GM04504 (cell line): ENCODE measurements at places on chromosomes 12 and 14.
A peak's percentile ranks its signal among the peaks of the same experiment; 100 is the strongest.

GRCh38 chr12:22855456-22855855 lies 230.5 kb downstream of the ETNK1 start:
- no peak for DNase-seq

- no peak for DNase-seq
Measured at GRCh38 chr14:88003425-88003824, 1.5 kb upstream of the GPR65 start.

- no peak for DNase-seq
Measured at GRCh38 chr12:3968523-3968922, 95.3 kb upstream of the PARP11 start.

DNA sequence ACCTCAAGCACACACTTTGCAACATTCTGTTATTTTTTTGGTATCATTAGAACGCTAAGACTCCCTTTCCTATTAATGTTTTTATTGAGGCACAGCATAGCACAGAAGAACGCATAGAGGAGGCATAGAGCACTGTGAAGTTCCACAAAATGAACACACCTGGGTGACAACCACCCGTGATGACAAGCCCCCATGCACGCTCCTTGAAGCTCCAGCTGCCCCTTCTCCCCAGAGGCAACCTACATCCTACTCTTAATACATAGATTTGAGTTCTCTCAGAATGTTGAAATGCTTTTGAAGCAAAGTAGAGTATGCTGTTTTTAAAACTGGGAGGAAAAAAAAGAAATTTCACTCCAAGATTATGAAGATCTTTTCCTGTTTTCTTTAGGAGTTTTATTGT lies 55.5 kb downstream of the DYRK2 start:
- no peak for DNase-seq

DNA sequence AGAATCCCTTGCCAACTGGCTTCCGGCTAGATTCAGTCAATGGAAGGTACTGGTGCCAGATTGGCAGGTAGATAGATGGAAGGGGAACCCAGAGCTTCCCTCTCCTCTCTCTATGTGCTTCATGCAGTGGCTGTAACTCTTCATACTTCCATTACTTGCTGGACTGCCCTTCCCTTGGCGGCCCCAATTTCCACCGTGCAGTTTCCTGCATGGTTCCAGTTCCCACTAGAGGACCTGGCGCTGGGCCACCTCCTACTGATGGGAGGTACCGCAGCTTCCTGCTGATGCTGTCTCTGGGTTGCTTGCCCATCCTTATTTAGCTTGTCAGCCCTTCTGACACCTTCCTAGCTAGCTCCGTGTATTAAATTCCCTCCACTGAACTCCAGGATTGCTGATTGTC lies 226.4 kb downstream of the ANO2 start:
- DNase-seq = no peak

GRCh38 chr12:55823419-55823818 lies 5.6 kb downstream of the ORMDL2 start:
- no peak for DNase-seq

GRCh38 chr14:32104803-32105202 lies 27.7 kb downstream of the ARHGAP5 start:
- no peak for DNase-seq

- DNase-seq = no peak
Measured at GRCh38 chr12:23536293-23536692, 413.2 kb downstream of the SOX5 start.

GRCh38 chr14:100780246-100780645 lies 45.7 kb upstream of the MEG3 start:
- no peak for DNase-seq

DNA sequence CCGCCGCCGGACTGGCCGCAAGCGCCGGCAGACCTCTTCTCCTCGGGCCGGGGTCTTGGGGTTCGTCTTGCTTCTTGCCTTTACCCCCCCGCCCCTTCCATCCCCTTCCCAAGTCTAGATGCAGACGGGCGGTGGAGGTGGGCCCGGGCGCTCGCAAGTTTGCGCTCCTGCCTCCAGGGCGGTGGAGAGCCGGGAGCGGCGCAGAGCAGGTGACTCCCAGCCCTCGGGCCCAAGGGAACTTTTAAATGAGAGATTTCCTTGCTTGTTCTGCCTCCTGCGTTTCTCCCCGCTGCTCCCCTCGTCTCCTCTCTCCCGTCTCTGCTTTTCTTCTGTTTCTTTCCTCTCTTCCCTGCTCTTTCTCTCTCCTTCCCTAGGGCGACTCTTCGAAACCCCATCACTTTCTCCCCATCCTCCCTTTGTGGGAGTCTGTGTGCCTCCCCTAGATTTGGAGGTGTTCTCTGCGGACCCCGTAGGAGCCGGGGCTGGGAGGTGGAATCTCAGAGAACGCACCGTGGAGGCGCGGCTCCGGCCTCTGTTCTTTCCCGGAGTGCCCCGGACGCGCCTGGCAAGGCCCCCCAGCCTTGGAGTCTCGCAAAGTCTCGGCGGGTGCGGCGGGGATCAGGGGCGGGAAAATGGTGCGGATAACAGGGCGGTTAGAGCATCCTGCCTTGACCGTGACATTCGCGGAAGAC lies 114.7 kb upstream of the MYL2 start:
- no peak for DNase-seq

- no peak for DNase-seq
Measured at GRCh38 chr12:26293612-26294011, 98.2 kb downstream of the SSPN start.

- DNase-seq = no peak
Measured at GRCh38 chr14:96352708-96353107, 10.4 kb downstream of the ATG2B start.

DNA sequence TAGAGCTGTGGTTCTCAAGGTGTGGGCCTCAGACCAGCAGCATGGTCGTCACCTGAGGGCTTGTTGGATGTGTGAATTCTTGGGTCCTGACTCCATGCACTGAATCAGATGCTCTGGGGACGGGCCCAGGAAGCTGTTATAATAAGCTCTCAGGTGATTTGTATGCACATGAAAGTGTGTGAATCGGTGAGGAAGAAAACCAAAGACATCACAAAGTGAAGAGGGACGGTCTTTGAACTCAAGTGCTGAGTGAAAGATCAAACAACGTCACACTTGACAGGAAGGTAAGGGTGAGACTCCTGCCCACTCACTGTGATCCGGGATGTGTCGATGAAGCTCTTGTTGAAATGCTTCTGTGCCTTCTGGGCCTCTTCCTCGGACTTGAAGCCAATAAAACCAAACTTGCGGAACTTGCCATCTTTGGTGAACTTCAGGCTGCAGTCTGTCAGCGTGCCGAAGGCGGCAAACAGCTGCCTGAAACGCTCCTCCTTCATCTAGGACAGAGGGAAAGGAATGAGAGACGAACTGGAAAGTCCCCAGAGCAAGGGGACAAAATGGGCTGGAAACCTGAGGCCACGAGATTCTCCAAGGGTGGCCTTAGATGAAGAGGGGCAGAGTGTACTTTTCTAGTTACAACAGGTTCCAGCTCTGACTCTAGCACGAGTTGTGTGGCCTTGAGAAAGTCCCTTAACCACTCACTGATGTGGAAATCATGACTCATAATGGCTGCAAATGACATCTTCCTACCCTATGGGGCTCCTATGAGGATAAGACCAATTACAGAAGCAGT lies 4.0 kb downstream of the RBM19 start:
- peak; percentile 3 for DNase-seq

- peak; percentile 90 for DNase-seq
Measured at GRCh38 chr12:71865166-71865713, 25.7 kb downstream of the TBC1D15 start.

GRCh38 chr12:130461447-130461815 lies 123.7 kb downstream of the PIWIL1 start:
- DNase-seq = no peak

DNA sequence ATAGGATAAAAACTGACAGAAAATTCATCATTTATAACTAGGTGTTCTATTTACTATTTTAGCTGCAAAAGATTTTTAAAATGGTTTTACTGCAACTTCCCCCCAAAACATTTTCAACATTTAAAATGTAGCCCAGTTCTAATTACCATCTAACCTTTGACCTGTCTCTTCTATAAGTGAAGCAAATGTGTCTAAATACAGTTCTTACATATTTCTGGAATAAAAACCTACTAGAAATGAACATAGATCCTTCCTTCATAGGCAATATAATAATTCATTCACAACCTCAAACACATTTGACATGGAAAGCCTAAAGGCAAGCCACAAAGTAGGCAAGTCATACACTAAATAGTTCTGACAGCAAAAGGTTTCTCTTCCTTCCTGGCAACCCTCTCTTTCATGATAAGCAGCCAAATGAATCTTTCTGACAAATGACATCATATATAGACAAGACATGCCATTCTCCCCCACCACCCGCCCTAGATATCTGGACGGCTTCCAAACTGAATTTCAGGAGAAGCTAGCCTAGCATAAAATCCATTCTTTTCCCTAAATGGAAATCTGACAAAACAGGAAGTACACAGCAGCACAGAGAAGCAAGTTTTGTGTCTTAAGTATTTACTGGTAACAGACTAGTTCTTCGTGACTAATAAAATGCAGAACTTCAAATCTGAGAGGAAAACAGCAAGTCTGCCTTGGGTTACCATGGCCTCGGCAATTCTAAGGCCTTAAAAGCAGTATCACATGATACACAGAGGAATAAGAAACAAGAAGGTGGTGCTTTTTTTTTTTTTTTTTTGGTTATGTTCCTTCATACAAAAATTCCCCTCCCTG lies 17.2 kb upstream of the ARID4A start:
- peak; percentile 87 for DNase-seq

DNA sequence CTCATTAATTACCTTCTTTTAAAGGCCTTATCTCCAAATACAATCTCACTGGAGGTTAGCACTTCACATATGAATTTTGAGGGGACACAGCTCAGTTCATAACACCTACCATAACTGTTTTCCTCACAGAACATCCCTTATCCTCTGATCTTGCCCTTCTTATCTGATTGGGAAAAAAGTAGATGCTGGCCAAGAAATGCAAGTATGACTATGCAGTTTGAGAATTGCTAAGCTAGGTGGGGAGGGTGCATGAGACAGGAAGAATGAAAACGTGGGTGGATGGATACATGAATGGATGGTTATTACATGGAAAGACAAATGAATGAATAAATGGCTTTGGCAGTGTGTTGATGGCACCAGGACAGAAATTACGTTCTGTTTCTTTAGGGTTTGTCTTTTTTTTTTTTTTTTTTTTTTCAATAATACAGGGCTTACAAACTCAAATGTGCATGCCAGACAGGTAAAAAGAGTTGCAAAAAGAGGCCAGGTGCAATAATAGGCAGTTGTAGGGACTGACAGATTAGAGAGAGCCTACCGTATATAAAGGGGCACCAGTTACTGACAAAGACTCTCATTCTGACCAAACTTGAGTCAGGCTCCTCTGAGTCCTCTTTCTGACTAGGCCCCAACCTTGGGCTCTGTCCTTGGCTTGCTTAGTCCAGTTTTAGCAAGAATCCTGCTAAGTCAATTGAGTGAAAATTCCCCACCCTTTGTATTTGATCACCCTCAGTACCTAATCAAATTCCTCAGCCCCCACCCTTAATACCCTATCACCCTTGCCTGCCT lies 304.9 kb downstream of the ZFP36L1 start:
- no peak for DNase-seq

- DNase-seq = no peak
Measured at GRCh38 chr12:27951898-27952297, 20.6 kb downstream of the PTHLH start.
